Fibroblast of skin of back (primary cell): ENCODE measurements at places on chromosomes 3 and 15.

- DNase-seq: no peak
These were observed 35.9 kb downstream of the CGNL1 start for GRCh38 chr15:57411945-57412768.

DNA sequence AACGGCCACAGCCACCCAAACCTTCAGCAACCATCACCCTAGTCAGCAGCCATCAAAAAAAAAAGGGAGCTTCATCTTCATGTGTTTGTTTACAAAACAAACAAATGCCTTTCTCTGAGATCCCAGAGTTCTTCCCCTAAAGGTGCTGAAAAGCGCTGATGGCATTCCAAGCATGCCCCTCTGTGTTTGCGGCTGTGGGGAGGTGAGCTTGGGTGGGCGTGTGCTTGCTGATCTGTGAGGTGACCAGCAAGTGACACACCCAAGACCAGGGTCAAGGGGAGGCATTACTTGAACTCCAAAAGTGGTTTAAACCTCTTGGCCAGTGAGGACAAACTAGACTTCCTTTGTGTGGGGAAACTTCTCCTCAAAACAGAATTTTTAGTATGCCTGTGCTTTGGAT, 81.5 kb downstream of the DHX36 start:
- DNase-seq: no peak

- peak; percentile 38 for DNase-seq
These were observed 79.2 kb upstream of the CCNL1 start for GRCh38 chr3:157239082-157239704.

- DNase-seq: peak; percentile 78
These were observed 79.6 kb upstream of the DCBLD2 start for GRCh38 chr3:98980915-98981596.

GRCh38 chr15:95113041-95113440, 881.7 kb downstream of the MCTP2 start:
- DNase-seq: no peak
